ENCODE measurements at places on chromosomes 3 and 15.

DNA sequence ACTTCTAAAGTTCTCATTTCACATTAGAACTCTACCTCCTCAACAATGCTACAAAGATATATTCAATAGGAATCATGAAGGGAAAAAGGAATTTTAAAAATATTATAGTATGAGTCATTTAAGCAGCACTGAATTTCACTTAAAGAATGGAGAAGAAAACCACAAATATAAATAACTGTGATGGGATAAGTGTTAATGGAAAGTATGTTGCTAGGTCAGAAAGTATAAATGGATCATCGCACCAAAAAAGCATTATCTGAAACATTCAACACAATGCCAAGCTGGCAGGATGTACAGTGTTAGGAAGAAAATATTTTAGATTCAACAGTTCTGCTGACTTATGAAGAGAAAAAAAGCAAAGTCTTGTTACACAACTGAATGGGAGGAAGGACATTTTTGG is 101.4 kb downstream of the TFG start:
- DNase-seq, result no peak

- DNase-seq, result no peak
These were observed 175.0 kb downstream of the RPLP1 start for GRCh38 chr15:69627548-69628158.

GRCh38 chr15:25525741-25526140 is 86.9 kb upstream of the UBE3A start:
- no peak for DNase-seq

DNA sequence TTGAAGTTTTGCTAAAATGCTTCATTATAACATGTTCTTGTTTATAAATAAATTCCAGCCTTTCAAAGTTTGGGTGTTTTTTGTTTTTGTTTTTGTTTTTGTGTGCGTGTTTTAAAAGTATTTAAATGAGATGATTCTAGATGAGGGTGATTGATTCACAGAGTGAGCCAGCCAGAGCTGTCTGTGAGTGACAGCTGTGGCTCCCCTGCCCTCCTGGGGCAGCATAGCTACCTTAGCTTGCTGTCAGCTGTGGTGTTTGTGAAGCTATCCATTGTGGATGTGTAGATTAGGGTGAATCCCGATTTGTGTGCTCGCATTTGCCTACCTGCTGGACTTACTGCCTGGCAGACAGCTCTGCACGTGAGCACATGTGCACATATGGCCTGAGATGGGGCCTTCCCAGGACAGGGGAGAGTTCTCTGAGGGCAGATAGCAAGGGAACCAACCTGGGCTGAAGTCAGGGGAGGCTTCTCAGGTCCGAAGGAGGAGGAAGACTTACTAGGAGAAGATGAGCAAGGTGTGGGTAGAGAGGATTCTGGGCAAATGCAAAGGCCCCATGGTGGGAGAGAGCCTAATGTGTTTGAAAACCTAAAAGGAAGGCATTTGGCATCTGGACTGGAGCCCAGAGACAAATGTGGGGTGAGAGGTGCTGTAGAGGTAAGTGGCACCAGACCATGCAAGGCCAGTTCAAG is 124.2 kb downstream of the EEFSEC start:
- no peak for DNase-seq

DNA sequence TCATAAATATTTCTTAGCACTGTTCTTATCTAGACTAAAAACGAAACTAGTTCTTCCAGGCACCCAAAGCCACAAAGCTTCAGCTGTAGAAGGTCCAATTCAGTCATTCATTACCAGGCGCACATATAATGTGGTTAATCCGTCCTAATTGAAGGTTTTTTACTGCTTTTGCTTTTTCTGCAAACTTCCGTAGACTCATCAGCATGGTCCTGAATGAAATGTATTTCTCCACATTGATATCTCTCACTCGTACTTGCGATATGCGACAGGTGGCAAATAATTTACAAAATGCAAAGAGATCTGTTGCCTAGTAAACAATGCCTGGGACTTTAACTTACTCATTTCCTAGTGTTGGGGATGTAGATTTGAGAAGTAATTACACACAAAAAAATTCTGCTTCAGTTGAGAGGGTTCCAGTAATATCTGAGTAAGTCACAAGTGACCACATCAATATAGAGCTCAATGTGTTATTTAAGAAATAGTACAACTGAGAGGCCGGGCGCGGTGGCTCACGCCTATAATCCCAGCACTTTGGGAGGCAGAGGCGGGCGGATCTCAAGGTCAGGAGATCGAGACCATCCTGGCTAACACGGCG is 75.0 kb upstream of the MBNL1 start:
- DNase-seq, result no peak

DNA sequence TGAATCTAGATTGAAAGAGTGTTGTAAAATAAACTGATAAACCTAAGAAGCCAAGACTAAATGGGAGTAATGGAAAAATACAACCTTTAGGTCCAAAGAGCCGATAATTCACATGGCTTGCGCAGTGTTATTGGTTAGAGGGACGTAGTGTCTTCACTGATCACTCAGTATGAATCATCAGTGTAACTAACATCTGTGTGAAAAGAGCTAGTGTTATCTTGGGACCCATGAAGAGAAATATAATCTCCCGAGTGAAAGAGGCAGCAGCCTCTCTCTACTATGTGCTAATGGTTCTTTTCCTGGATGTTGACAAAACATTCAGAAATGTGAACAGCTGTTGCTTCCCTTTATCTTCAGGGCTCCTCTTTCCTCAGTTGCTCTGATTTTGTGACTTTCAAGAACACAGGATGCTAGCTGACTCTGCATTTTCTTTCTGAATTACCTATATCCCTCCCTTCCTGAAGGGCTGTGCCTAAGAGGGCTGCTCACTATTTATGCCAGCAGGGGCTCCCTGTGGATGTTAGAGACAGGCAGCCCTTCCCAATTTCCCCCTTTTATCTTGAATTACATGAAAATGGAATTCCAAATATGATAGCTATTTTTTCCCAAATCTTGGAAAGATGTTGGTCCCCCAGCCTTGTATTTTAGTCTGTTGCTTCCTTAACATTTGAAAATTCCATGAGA is 128.8 kb downstream of the GRM7 start:
- DNase-seq, result no peak

- no peak for DNase-seq
These were observed 60.6 kb downstream of the USP8 start for GRCh38 chr15:50484781-50485180.

DNA sequence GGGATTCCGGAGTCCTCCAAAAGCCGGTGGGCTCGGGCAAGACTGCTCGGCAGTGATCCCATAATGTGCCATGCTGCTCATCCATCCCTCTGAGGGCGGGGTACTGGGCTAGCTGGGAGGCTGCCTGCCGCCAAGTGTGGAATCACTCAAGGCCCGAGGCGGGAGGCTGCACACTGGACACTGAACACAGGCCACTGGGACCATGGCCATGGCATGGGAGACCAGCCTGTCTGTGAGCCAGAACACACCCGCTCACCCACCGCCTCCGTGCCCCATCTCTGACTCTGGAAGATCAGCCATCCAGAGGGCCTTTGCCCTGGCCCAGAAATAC is 1.4 kb downstream of the C3orf22 start:
- DNase-seq, result no peak

GRCh38 chr3:4995500-4996053 is 16.3 kb downstream of the BHLHE40 start:
- DNase-seq, result no peak

GRCh38 chr3:108486941-108487340 is 23.5 kb downstream of the MYH15 start:
- peak; percentile 16 for DNase-seq

DNA sequence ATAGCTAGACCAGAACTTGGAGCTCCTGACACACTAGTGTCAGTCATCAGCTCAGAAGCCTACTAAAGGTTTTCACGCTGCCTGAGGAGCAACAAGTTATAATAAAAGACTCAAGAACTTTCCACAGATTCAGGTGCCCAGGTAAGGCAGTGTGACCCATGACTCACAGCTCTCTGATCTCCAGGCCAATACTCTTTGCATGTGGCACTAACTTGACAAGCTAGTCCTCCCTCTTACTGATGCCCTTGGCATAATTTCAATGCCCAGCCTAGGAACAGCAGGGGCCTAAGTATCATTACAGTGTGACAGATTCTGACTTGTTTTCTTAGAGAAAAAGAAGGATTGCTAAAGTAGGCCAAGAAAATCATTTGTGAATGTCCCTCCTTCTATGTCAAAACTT is 38.4 kb downstream of the MEIS2 start:
- DNase-seq, result no peak

- DNase-seq, result no peak
These were observed 8.3 kb downstream of the ITGA11 start for GRCh38 chr15:68423359-68424296.

DNA sequence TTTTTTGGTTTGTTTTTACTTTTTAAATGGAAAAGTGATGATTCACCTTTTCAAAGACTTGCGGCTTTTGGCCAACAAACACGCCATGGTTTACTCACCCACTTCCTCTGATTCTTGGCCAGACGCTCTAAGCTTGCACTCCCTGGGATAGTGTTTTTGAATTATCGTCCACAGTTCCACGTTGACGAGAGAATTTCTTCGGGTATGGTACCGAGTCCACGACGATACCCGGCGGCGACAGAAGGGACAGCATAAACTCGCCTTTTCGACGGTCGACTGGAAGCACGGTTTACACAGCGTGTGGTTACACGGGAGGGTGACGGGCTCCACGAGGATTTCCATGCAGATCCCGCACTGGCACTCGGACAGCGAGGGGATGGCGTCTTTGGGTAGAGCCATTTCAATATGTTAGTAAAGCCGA is 783 bp downstream of the RNF168 start:
- DNase-seq, result peak; percentile 62

- no peak for DNase-seq
These were observed 124.3 kb upstream of the ATP11B start for GRCh38 chr3:182668974-182669373.

- DNase-seq, result no peak
These were observed 310.3 kb downstream of the CHST2 start for GRCh38 chr3:143429628-143430514.

GRCh38 chr3:141815667-141816066 is 52.5 kb downstream of the GRK7 start:
- DNase-seq, result no peak

DNA sequence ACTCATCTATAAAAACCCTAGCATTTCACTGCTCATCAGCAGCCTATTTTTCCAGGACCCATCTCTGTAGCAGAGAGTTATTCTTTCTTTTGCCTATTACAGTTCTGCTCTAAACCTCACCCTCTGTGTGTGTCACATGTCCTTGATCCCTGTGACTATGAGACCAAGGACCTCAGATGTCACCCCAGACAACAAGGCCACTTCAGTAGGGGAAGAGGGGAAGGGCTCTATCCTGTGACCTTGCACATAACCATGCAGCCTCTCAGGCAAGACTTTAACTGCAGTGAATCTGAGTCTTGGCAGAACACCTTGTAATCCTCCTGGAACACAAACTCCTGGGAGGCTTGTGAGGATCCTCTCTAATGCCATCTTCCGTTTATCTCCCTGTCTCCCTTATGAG is 4.4 kb upstream of the ZNF589 start:
- DNase-seq, result no peak

- no peak for DNase-seq
These were observed 37.8 kb downstream of the CHD2 start for GRCh38 chr15:92937901-92938300.

DNA sequence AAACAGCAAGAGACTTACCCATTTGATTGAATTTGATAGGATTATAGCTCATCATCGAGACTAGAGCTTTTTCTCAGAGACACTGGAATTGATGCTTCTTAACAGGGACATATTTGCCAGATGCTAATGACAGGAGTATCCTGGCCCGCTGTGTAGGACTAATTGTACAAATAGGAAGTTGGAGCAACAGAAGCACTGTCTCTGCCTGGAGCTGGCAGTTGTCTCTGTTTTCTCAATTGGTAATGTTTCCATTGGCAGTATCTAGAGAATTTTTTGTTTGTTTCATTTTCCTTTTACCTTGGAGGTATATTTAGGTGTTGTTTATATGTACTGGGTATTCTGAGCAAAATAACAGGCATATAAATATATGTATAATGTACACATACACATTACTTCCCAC is 8.9 kb upstream of the PCOLCE2 start:
- no peak for DNase-seq

DNA sequence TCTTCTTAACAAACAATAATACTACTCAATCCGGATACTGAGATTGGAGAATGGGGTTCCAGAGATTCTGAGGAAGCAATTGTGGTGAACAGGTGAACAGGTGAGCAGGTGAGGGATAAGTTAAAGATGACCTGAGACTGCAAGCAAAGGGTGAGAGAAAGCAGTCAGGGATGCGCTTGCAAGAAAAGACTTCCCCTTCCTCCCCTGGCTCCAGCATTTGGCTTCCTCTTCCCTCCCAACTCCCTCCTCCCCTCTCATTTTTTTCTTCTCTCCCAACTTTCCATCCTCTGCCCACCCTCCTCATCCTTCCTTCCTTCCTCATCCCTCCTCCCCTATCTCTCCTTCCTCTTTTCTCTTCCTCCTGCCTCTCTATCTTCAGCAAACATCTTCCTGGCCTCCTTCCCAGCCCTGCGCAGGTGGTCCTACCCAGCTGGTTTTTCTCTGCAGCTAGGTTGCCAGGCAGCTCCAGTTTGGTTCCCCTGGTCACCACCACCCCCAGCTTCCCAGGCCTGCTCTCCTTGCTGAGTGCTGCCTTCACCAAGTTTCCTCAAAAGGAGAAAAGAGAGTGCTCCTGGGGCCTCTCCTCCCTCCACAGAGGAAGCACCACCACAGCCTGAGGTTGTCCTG is 10.4 kb upstream of the VIPR1 start:
- no peak for DNase-seq

DNA sequence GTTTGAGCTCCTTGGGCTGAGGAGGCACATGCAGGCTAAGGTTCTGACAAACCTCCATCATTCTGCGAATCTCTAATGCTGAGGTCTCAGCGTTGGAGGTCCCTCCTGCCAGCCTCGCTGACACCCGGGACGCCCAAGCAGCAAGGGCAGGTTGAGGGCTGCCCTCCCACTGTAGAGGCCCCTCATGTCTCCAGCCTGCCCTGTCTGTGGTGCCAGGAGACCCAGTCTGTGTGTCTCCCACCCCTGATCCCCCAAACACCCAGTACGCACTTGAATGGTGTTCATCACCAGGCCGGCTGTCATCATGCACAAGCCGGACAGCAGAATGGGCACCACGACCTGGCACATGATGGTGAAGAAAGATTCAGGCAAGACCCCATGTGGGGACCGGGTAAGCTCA is 27.8 kb downstream of the SLC41A3 start:
- no peak for DNase-seq

DNA sequence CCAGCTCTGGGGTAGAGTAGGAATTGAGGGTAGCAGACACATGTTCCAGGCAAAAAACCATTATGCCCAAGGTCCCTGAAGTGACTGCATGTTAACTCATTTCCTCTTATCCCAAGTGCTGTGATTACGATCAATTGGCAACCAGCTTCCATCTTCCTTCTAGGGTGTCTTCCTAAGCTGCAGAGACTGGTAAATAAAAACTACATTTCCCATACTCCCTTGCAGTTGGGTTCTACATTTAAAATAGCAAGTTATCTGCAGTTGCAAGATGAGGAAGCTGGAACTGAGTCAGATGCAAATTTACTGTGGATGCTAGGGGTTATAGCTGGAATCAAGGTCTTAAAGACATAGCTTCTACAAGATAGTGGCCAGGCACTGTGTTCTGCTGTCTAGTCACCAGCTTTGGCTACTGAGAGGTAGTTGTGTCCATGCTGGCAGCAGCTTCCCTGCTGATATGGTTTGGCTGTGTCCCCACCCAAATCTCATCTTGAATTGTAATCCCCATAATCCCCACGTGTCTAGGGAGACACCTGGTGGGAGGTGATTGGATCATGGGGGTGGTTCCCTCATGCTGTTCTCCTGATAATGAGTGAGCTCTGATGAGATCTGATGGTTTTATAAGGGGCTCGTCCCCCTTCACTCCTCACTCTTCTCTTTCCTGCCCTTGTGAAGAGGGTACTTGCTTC is 51.3 kb upstream of the FBN1 start:
- no peak for DNase-seq

Measured in NCI-H2081 (cell line).